ENCODE measurements at places on chromosomes 3 and 15.

DNA sequence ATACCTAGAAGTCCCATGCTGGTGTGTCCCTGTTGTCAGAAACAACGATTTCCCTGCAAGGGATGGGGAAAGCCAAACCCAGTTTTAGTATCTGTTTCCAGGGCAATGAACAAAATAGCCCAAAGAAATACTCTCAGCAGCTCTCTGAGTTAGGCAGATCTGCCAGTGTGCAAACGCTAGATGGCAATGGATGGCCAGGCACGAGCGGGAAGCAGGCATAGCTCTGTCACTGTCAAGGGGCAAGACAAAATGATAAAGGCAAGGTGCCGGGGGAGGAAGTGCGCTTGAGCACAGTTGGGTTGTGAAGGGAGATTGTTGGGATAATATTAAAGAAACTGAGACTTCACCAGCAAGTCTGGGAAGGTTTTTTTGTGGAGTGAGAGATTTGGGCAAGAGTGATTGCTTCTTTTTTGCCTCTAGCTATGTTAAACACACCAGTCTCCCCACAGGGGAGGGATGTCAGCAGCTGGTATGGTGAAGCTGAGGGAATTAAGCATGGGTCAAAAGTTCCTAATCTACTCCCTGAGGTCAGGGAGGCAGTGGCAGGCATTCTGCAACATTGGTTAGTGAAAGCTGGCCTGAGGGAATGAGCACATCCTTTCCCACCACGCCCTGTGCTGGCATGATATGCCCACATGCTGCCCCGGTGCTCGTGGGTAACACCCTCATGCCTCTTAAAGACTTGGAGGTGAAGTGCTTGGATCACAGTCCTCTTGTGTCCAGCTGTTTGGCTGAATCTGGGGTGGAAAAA is 117.5 kb downstream of the PDCD6IP start:
- DNase-seq: peak; percentile 39

GRCh38 chr3:52213005-52213404 is 12.4 kb downstream of the TLR9 start:
- DNase-seq: no peak

- no peak for DNase-seq
These were observed 73.1 kb downstream of the ABTB1 start for GRCh38 chr3:127745656-127746399.

DNA sequence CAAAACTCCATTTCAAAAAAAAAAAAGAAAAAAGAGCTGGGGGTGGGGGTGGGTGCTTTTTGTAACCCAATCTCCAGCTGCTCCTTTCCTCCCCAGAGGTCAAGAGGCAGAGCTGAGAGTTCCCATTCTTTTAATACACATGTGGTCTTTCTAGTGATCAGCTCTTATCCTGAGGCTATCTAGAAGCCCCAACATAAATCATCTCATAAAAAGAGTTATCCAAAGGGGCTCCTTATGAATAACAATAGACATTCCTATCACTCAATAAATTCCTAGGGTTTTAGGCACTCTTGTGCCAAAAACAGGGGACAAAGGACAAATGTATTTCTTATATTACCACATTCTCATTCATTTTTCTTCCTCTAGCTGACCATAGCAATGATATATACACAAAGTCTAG is 25.1 kb upstream of the GAP43 start:
- DNase-seq: no peak

DNA sequence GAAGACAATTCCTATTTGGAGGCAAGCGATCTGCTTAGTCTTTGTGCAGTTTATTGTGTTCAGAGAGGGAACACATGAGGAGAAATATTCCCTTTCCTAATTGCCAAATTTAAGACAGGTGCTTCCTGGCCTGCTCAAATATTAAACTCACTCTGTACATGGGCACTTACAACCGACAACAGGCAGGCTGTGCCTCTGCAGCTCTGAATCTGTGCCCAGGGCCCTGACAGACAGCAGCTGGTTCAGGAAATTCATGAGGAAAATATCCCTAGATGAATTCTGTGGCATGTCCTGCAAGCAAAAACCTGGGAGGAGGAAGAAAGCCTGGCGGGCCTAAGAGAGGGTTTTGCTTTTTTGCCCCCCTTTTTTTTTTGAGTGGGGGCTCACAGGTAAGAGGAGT is 169.3 kb upstream of the TRIM42 start:
- DNase-seq: no peak

- peak; percentile 62 for DNase-seq
These were observed 13.0 kb upstream of the UBR1 start for GRCh38 chr15:43118829-43119228.

- DNase-seq: peak; percentile 98
These were observed 35.2 kb downstream of the BDH1 start for GRCh38 chr3:197520311-197521276.

DNA sequence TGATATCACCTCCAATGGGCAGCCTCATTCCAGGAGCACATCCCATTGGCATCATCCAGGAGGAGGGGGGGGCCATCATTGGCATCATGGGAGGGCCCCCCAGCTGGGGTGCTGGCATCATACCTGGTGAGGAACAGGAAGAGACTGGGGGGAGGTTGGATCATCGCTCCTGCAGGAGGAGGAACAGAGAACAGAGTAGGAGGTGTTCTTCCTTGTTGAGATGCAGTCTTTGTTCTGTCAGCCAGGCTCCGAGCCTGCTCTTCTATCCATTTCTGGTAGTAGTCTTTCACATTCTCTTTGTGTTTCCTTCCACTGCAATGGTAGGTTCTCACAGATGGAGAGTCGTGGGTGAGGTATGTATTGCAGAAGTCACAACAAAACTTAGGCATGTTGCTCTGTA is 16.7 kb upstream of the ERICH6 start:
- no peak for DNase-seq

DNA sequence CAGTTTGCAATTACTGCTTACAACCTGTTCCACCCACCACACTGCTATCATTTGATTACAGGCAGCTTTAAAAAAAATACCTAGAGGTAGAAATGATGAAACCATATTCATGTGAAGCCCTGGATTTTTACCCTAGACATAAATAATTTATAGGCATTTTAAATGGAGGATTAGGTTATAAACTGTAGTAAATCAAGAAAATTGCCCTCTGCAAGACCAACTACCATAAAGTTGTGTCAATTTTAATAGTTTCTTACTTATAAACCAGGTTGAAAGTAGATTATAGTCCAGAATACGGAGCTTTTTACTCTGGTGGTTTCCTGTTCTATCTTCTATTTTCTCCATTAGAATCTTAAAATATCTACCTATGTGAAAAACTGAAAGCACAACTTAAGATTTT is 13.9 kb downstream of the TNIK start:
- no peak for DNase-seq

DNA sequence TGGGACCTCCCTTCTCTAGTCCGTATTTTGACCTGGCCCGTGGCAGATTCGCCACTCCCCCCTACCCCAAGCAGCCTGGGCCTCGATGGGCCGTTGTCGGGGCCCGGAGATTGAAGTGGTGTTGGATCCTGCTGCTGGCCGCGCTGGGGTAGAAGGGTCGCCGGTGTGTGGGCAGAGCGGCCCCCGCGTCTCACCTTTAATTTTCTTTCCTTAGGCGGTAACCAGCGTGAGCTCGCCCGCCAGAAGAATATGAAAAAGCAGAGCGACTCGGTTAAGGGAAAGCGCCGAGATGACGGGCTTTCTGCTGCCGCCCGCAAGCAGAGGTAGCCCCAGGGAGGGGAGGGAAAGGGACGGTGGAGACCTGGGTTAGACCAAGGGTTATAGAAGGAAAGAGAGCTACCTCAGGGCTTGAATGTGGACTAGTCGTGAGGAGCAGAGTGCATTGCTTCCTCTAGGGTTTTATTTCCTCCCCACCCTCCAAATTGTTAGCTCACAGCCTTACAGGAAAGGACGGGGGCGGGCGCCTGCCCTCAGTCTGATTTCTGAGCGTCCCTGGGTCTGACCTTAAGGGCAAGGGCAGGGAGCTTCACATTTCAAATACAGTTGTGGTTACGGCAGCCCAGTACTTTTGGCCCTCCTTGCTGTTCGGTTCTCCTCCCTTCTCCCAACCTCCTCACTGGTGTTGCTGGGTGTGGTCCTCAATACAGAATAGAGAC is 799 bp downstream of the SERF2 start:
- DNase-seq: peak; percentile 53

GRCh38 chr15:88066636-88067330 is 189.8 kb downstream of the NTRK3 start:
- peak; percentile 19 for DNase-seq

DNA sequence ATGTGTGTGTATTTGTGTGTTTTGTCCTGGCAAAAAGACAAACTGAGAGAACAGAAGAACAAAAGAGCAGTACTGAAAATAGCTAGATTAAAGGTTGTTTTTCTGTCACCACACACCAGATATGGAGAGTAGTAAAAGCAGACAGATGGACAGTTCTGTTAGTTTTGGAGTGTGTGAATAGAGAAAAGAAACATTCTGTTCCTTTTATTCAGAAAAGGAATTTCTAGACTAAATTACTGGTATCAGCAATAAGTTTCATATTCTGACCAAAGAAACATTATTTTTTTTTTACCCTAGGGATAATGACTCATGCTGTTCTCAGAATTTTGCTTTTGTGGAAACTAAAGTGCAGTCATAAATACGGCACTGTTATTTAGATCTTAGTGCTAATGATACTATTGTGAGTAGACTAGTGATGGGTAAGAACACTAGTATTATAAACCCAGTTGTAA is 32.9 kb downstream of the PIK3CA start:
- no peak for DNase-seq

GRCh38 chr15:63163217-63163616 is 5.9 kb upstream of the RPS27L start:
- no peak for DNase-seq

- no peak for DNase-seq
These were observed 165.8 kb upstream of the ROPN1 start for GRCh38 chr3:124157748-124158147.

GRCh38 chr15:58749532-58750337 is at the start of gene ADAM10:
ADAM10 (minus strand) TSS chr15:58749707; CDS start chr15:58749534, 173 bp downstream.
- DNase-seq: peak; percentile 99

DNA sequence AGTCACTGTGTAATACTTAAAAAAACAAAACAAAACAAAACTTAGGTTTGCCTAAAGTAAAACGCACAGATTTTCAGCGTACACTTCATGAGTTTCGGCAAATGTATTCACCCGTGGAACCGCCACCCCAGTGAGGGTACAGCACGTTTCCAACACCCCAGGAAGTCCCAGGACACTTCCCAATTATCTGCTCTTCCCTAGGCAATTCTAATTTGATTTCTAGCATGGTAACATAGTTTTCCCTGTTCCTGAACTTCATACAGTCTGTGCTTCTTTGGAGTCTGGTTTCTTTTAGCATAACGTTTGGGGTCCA is 497 bp upstream of the CLASP2 start:
- no peak for DNase-seq

DNA sequence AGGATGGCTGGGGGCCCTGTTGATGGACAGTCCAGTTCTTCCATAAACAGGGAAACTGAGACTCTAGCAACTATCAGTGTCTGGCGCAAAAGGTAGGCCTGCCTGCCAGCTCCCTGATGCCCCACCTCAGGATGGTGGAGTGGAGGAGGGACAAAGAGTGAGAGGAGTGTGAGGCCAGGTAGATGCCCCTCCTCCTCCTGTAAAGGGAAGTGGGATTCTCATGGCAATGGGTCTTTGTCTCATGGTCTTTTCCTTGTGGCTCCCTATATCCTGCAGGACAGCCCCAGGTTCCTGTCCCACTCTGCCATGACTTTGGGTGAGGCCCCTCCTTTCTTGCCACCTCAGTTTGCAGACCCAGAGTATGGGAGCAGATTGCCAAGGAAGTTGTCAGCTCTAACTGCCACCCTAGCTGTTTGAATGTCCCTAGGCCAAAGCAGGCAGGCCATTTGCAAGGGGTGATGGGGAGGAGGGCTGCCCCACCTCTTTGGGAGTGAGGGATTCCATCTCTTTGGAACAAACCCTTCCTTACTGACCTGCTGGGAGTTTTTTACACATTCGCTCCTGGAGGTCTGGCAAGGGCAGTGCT is 2.8 kb upstream of the DNAH1 start:
- no peak for DNase-seq

- no peak for DNase-seq
These were observed 72.8 kb downstream of the HES1 start for GRCh38 chr3:194208709-194209108.

DNA sequence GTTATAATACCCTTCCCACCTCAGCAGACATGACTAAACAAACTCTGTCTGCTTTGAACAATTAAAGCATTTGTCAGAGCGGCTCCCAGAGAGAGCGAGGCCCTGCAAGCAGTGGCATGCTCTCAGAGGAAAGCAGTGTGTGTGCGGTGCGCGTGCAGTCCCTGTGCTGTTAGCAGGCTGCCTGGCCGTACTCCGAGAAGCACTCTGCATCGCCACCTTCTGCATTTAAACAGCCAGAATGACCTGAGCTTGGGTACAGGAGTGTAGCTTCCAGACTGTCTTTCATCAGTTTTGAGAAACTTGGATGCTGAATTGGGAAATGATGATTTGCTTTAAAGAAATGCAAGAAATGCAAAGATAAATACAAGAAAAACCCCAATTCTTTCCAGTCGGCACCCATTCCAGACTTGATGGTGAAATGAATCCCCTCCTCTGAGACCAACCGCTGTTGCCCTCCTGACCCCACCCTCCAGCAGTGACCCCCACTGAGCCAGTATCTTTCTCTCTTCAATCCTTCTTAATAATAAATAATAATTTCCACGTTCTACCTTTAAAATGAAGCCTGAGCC is 113.5 kb downstream of the VGLL4 start:
- DNase-seq: peak; percentile 28

DNA sequence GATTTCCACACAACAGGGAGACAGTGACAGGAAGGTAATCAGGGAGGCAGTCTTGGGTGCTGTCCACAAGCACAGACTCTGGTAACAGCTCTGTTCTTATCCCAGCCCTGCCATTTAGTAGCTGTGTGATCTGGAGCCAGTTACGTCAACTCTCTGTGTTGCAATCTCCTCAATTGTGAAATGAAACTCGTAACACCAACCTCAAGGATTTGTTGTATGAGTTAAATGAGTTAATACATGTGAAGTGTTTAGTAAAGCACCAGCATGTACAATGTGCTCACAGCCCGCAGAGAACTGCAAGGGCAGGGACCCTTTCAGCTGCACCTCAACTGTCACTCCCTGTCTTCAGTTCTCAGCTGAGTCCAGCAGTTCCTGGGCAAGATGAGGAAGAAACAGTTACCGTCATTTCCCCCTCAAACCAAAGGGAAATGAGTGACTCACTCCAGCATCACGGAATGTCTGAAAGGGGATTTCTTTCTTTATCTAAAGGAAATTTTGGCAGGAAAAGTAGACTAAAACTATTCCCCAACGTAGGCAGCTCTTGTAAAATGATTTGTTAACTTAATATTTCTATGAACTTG is 39.9 kb upstream of the MB21D2 start:
- DNase-seq: peak; percentile 37
